Renal cortical epithelial cell (primary cell): ENCODE measurements at places on chromosomes 1 and 21.

DNA sequence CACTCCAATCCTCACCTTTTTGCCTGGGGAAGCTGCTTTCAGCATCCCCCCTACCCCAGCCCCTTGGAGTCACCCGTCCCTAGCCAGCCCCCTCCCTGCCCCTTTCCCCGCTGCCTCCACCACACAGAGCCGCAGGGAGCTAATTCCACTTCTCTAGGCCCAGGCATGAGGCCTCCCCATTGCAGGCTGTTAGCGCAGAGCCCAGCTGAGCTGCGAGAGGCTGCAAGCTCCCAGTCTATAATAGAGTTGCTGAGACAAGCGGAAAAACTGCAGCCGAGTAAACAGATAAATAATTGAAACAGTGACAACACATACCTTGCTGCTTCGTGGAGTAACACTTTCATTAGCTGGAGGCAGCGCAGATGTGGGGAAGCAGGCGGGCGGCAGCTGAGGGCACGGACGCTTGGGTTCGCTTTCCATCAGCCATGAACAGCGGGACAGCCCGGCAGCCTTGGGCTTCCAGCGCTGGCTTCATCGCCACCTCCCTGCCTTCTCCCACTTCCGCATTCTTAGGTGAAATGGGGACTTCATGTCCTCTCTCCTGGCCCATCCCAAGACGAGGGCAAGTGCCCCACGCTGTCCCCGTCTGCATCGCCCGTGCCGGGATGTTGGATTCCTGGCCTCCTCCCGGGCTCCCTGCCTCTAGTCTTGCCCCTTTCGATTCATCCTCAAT is 183.3 kb downstream of the IGSF21 start:
- no peak for DNase-seq

DNA sequence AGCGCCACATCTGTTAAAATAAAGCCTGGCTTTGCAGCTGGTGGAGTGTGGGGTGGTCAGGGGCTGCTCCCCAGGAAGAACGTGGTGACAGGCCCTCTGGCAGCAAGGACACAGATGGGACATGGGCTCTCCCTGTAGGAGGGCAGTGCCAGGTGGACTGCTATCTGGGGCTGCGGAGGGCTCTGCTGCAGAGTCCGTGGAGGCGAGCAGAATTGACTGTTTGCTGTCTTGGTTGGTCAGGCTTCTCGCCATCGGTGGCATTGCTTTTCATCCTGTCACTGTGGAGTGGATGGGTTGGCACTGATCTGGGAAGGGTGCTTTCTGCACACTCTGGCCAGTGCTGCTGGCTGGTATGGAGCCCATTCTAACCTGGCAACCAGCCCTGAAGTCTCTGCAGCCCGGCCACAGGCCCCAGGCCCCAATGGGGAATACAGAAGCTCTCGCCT is 103.0 kb downstream of the LAMC2 start:
- no peak for DNase-seq

GRCh38 chr1:160177667-160178066 is 12.7 kb upstream of the CASQ1 start:
- DNase-seq = no peak

DNA sequence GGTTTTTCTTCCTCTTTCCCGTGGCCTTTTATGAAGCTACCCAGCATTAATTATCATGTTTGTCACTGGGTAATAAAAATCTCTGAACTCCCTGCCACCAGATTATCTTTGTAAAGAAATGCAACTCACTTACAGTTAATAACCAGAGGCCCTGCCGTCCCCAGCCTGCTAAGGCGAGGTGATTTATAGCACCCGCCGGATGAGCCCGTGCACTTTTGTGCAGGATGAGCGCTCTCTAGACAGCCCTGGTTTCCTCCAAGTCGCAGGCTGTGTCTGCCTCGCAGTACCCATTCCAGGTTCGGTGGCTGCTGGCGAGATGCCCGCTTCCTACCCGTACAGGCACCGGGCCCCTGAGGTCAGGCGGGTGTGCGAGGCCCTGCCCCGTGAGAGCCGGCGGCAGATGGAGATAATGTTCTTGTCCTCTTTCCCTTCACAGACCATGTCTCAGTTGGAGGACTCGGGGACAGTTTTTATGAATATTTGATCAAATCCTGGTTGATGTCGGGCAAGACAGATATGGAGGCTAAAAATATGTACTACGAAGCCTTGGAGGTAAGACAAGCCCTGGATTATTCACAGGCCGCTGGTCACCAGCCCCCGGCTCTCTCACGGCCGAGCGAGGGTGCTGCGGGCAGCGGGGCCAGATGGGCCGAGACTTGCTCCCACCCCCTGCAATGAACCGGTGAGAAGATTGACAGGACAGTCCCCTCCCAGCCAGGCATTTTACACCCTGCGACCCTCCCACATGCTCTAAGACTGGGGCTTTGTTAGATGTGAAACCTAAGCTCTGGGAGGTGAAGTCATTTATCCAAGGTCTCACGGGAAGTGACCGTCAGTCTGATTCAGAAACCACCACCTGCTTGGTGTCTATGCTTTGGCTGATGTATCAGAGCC is 28.5 kb upstream of the SELENON start:
- DNase-seq = peak; percentile 72

- no peak for DNase-seq
Measured at GRCh38 chr1:50132347-50132894, 23.7 kb downstream of the ELAVL4 start.
